CD4-positive, alpha-beta T cell treated with Interleukin-15 for 1 hour (primary cell): ENCODE measurements at places on chromosomes 2 and 18.

- DNase-seq = no peak
Measured at GRCh38 chr2:19458427-19459003, 100.1 kb upstream of the OSR1 start.

DNA sequence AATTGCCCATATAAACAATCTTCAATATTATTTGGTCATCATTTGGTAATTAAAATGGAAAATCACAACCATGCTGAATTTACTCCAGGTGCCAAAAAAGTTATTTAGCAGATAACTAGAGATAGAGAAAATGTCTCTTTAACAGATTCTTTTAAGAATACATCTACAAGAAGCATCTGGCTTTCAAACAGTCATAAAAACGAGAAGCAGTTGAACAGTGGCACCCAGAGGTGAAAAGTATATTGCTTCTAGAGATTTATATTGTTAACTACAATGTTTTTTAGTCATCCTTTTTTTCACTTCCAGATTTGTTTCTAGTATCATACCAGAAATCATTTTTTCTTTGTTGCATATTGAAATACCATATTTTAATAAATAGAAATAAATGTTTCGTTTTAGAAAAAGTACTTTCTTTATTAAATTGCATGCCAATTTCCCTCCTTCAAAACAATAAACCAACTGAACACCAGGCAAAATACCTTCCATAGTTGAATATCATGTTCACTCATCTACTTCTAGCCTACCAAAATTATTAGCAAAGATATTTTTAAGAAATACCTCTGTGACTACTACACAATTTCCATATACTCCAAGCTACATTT, 65.4 kb upstream of the HNRNPA3 start:
- no peak for DNase-seq

- DNase-seq = no peak
Measured at GRCh38 chr2:9144617-9145016, 62.0 kb upstream of the ASAP2 start.

- DNase-seq = no peak
Measured at GRCh38 chr18:7839548-7839947, 272.4 kb downstream of the PTPRM start.

DNA sequence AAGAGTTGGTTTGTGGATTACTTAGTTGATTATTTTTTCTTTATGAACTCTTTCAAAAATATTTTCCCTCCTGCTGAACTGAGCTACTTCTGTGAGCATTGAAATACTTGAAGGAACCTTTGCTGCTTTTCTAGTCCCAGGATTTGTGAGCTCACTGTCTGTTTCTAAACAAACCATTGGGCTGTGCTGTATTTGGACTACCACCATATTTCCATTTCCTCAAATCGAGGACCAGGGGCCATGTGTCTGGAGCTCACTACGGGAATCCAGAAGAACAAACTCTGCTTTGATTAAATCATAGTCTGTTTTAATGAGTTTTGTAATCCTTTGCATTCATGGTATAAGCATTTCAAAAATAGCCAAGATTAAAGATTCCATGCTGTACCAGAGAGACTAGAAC, 1.3 kb downstream of the MRPL33 start:
- DNase-seq = no peak

DNA sequence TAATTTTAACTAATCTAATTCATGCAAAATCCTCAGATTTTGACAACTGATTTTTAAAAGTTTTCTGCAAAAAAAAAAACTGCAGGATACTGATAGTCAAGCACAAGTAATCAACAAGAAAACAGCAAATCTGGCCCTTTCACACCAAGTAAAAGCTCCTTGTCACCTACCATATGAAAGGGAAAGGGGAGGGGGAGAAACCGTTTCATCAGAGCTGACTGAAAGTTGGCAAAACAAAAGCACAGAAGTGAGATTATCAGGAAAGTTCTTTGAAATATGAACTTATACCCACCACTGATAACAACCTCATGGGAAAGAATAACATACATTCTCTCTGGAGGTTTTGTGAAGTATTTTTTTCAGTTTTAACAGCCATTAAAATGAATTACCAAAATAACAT, 38.7 kb downstream of the ZNF521 start:
- DNase-seq = no peak

- DNase-seq = no peak
Measured at GRCh38 chr2:150811259-150811855, 323.9 kb upstream of the RND3 start.

- no peak for DNase-seq
Measured at GRCh38 chr2:231409776-231410175, 14.3 kb downstream of the B3GNT7 start.

DNA sequence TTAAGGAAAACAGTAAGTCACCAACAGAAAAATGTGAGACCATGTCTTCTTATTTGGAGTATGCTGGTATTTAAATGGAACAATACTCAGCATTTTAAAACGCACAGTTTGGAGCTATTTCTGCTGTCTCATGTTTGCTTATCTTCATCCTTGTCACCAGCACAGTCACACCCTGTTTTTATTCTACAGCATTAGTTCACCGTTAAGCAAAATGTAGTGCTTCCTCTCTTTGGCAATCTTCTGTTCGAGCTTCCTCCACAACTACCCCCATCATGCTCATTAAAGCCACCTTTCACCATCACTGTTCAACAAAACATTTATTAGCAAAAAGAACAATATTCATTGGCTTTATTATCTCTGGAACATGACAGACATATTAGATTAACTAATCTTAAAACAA, 64.0 kb downstream of the SLC40A1 start:
- no peak for DNase-seq
